ENCODE measurements at places on chromosomes 6 and 20.
A peak's percentile ranks its signal among the peaks of the same experiment; 100 is the strongest.

GRCh38 chr6:112909781-112910180 lies 562.7 kb downstream of the RFPL4B start:
- DNase-seq, result no peak

GRCh38 chr20:24206995-24207394 lies 218.4 kb upstream of the GGTLC1 start:
- DNase-seq, result no peak

GRCh38 chr6:43075670-43076463 lies at the start of gene PTK7:
PTK7 (plus strand) TSS chr6:43076314; CDS start chr6:43076489, 175 bp downstream.
- DNase-seq, result no peak

- no peak for DNase-seq
Observed at GRCh38 chr6:52361414-52361944, 472 bp upstream of the PAQR8 start.

GRCh38 chr20:17966432-17967310 lies 1.9 kb downstream of the SNX5 start:
- DNase-seq, result no peak

- DNase-seq, result no peak
Observed at GRCh38 chr6:68650142-68650541, 15.1 kb downstream of the ADGRB3 start.

GRCh38 chr6:6559994-6560570 lies 28.4 kb upstream of the LY86 start:
- DNase-seq, result no peak

DNA sequence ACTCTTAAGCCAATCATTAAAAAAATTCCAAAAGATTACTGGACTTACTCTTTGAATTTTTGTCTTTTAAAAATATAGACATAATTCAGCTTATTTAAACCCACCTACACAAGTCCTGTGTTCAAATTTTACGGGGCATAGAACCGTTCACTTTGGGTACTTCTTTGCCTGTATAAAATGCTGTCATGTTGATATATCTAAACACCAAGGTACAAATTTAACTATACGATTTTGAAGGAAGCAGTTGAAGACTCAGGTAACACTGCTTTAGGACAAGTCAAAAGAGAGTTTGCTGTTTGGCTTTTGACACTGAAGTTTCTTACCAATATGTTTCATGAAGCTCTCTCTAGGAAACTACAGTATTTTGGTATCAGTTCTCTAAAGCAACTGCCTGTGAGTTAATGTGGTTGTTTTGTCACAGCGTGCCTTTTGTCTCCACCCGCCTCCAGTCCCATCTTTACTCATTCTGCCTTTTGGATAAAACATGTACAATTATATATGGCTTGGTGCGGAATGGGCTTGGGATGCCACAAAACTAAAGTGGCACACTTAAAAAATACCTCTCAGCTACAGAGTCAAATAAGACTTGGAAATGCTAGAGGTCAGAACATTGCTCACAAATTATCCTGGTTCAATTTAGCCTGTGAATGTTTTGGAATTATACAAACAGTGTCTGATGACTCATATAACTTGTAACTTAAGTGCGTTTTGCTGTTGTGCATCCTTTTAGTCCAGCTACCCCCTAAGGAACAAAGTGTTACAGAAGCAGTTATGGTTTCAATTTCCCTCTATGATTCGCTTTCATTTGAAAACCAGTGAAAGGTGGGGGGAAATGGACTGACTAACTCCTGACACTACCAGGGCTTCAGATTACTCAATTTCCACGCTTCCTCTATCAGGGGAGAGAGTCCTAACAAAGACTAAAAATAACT lies 38.7 kb downstream of the RGS17 start:
- no peak for DNase-seq

DNA sequence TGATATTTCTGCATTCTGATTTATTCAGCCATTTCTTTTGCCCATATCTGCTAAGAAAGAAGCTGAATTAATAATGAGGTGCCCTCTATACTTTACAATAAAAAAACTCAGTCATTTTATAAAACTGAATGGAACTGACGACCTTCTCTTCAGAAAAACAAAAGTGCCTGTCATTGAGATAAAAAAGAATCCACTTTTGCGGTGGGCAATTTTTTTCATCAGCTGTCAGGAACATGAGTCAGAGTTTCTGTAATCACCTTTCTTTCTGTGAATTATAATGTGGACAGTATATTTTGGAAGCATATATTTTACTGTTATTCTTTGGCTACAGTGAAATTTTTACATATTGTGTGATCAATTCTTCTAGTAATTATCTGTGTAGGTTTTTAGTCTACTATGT lies 33.4 kb downstream of the IL20RA start:
- DNase-seq, result no peak

- DNase-seq, result no peak
Observed at GRCh38 chr6:6497976-6498375, 90.5 kb upstream of the LY86 start.

DNA sequence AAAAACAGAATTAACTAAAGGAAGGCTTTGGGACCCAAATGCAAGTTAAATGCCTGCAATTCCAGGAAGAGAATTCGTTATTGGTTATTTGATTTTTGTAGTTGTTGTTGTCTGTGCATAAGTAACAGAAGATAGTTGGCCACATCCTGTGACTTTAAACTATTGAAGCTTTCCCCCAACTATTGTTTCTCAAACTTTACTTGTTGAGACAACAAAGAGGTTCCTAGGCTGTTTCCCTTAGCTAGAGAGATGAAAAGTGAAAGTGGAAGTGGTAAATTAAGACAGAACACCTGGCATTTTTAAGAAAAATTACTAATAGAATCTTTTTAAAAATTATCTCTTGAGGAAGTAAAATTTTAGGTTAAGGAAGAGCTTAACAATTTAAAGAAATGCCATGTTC lies 525.2 kb downstream of the PKHD1 start:
- DNase-seq, result no peak

GRCh38 chr6:117481926-117482239 lies 591 bp upstream of the DCBLD1 start:
- no peak for DNase-seq

- peak; percentile 6 for DNase-seq
Observed at GRCh38 chr20:64151633-64152530, 12.4 kb upstream of the MYT1 start.

DNA sequence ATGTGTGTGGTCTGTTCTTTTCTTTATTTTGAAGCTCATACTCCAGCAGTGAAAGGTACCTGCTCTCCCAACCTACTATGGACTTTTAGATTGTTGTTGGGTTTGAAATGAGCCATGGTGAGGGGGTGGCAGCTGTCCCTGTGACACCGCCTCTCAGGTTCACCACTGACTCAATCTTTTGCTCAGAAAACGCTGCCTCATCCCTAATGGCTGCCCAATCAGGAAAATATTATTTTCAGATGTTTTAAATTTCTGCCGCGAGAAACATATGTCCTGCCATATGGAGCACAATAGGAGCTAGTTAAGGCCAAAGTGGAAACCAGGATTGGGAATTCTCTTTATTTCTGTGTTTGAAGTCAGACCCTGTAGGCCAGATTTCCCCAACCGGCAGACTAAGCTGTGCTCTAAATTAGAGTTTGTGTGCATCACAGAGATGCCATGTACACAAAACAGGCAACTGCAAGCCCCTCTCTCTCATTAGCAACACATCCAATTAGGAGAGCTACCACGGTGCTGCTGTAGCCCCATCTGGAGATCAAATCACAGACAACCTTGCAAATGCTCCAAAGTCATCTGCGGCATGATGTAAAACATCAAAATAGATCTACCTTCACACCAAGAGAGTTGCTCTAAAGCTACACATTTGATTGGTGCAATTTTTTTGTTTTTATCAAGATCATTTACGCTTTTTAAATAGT lies 144.1 kb upstream of the BACH2 start:
- DNase-seq, result no peak

- DNase-seq, result no peak
Observed at GRCh38 chr6:13492357-13492756, 5.0 kb upstream of the GFOD1 start.

- DNase-seq, result no peak
Observed at GRCh38 chr6:125611573-125612344, 137.7 kb upstream of the HEY2 start.

DNA sequence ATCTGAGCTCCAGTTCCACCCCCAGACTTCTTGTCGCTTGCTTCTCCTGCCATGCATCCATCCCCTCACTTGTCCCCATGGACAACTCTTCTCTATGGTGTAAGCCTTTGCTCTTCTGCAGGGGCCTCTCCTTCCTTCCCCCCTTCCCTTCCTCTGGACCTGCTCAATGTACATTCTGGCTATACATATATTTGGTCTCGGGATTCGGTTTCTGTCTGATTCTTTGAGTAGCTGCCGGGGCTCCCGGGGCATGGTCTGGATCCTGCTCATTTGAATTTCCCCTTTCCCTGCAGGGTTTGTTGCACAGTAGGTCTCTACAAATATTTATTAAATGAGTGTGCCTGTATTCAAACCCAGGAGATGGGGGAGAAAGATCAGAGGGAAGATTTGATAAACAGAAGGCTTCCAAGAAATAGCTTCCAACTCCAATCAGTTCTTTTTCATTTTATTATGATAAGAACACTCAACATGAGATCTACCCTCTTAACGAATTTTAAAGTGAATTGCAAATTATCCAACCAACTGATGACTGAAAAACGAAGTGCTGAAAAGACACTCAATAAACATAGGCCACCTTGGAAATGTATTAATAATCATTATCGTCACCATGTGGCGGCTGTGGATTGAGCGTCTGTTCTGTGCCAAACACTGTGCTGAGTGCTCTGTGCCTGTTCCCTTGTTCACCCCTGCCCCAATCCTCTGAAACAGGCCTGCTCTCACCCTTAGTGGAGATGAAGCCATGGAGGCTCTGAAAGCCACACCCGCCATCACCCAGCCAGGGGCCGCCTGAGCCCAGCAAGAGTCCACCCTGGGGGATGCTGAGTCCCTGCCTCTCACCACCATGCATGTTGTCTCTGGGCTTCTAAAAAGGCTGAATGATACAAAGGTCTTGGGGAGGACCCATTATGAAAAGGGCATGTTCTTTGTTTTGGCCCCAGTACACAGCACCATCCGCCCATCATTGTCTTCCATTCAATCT lies 34.3 kb upstream of the APCDD1L start:
- no peak for DNase-seq

DNA sequence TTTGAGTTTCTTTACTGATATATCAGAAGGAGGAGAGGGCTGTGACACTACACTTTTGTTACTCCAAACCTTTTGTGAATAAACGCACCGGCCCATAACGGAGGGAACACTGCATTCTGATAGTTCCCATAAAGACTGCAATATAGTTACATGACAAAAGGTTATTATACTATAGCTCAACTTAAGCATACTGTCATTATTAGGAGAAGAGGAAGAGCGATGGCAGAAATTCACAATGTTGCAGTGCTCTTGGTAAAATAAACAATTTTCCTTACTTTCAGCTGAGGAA lies 2.3 kb upstream of the PDE10A start:
- no peak for DNase-seq

DNA sequence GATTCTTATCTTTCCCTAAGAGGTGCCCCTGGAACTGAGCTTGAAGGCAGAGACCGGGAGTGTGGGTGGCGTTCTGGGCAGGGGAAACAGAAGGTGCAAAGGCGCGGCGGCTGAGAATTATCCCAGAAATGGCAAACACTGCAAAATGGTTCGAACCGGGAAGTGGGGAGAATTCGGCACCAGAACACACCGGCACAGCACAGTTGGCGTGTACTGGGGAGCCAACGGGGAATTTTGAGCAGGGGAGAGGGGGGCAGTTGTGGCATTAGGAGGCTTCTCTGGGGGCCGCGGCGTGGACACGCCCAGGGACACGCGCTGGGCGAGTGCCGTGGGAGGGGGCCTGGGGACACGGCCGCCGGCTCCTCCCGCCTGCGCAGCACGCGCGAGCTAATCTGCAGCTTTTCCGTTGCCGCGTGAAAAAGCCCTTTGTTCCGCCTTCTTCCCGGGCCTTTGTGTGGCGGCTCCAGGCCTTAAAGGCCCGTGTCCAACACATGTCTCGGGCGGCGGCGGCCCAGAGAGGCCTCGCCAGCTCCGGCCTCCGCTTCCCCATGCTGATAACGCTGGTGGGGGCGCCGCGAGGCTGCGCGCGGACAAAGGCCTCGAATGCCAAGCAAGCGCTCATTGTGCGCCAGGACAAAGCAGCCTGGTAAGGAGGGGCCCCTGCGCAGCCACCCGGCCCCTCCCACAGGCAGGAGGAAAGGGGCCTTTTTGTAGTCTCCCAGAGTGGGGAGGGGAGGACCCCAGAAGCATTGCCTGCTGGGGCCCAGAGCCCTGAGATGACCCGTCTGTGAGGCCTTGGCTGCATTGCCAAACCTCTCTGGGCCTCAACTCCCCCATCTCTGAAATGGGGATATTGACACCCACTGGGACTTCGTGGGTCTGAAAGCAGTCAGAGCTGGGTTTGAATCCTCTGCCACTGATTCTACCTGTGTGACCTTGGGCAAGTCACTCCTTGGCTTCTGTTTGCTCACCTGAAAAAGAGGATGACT lies 82.8 kb downstream of the CD40 start:
- DNase-seq, result peak; percentile 55

- DNase-seq, result no peak
Observed at GRCh38 chr6:140380427-140381218, 1006.2 kb upstream of the CITED2 start.

GRCh38 chr6:90066697-90067096 lies 172.4 kb downstream of the GJA10 start:
- no peak for DNase-seq

DNA sequence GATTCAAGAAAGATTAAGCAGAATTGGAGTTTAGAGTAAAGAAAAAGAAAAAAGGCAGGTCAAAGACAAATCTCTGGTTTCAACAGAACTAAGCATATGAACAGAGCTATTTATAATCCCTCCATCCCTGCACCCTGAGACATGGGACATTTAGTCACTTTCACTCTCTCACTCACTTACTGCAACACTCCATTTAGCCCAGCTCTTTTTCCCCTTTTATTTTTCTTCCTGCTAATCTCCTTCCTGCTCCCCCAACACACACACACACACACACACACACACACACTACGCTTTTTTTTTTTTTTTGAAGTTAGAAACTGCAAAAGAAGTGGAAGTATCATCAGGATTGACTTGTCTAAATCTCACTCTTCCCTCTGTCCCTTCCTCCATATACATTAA lies 45.1 kb upstream of the TBC1D7 start:
- no peak for DNase-seq

All from Right ventricle myocardium superior (tissue), 1 donor.